NCI-H526 treated with DMSO at 0.1 percent for 48 hours (cell line): ENCODE measurements at places on chromosomes 5 and 9.

DNA sequence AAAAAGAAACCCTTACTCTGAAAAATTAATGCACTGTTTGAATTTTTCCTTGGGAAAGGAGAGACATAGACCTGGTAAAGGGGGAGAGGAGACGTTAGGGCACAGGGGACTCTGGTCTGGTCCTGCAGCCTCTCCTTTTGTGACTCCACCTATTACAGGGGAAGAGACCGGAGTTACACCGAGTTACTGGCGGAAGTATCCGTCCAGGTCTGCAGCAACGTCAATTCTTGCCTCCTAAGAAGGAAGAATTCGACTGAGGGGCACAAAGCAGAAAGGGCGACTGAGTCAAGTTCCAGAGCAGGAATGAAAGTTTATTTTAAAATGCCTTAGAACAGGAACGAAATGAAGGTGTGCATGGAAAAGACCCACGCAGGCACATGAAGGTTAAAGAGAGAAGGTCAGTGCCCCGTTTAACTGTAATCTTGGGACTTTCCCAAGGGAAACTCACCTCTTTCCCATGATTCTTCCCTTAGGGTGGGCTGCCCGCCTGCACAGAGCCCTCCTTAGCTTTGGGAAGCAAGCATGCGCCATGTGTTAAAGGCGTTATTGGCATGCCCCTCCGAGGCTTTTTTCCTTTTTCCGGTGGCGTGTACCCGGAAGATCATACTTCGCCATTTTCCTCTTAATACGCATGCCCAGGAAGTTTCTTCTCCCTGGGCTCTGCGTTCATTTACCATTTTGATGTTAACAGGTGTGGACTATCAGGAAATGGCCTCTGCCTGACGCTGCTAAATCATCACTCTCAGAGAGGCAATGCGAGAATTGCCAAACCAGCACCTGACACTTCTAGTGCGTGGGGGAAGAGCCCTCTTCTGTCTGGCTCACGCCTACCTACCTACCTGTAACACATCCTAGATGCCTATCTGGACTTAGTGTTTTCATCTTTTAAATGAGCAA is 409.6 kb upstream of the PAPPA start:
- DNase-seq, result no peak

DNA sequence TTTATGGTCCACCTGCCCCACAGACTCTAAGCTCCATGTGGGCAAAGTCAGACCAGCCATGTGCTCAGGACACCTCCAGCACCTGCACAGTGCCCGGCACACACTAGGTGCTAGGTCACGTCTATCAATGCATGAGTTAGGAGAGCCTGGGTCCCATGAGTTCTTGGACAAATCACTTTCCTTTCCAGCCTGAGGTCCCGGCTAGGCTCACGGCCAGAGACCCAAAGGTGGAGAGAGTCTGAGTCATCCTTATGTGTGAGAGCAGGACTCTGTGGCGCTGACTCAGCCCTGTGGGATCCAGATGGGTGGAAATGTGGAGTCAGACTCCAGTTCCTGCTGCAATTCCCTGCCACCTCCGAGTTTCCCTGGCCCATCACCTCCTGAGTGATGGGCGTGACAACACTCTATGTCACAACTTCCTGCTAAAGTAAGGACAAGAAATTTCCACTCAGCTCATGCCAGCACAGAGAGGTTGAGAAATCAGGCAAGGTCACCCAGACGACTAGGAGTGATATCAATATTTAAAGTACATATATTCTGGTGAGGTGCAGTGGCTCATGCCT is 2.5 kb upstream of the ST6GALNAC4 start:
- DNase-seq, result no peak

- DNase-seq, result no peak
Observed at GRCh38 chr9:99322299-99322698, 100.2 kb downstream of the SEC61B start.

GRCh38 chr9:122991370-122991830 is 42.1 kb upstream of the GPR21 start:
- DNase-seq, result no peak

DNA sequence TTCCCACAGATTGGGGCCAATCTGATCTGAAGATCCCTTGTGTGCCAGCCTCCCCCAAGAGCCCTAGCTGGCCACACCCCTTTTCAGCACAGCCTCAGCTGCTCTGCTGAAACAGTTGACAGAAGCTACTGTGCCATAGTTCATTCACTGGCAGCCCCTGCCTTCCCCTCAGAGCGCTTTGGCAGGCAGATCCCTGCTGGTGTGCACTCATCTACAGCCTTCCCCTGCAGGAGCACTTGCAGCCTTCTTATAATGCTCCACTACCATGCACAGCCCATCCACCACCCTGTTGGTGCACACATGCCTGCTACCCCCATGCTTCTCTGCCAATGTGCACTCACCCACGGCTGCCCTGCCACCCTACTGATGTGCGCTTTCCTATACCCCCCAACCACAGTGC is 471.3 kb downstream of the MTRR start:
- no peak for DNase-seq

DNA sequence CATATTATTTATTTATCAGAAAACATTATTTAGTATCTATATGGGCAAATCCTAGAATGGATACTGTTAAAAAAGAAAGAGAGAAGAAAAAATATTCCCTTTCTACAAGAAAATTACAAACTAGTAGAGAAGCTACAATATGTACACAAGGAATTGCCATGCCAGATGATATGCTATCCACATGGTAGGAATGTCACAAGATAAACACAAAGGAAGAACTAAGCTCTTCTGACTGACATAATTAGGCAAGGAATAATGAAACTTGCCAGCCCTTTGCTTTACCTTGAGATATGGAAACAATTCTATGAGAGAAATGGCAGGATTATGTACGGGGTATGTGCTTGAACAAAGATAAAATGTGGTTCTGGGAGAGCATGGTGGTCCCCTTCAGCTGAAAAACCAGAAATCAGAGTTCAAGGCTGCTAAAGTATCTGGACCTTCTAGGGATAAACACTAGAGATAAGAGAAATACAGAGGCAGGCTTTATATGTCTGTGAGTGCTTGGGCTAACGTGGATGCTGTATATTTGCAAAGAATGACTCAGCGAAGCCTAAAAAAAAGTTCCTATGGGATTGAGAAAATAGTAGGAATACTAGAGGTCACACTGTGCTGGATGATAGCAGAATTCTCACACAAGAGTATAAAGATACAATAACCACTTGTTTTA is 451.6 kb downstream of the TLE1 start:
- no peak for DNase-seq

DNA sequence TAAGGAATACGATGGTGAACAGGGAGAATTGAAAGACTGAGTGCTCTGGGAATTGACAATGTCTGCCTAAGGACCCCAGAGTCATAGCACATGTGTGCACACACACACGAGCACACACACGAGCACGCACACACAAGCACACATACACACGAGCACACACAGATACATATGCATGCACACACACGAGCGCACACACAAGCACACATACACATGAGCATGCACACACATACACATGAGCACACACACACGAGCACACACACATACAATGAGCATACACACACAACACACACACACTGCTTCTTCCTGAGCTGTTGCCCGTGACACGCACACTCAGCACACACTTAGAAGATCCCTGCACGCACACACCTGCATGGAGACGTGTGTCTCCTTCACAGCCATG is 10.9 kb upstream of the UNC5A start:
- no peak for DNase-seq
